ENCODE measurements at places on chromosomes 1 and 21.
A peak's percentile ranks its signal among the peaks of the same experiment; 100 is the strongest.

- no peak for DNase-seq
Observed at GRCh38 chr1:47761201-47761930, 235.8 kb downstream of the TRABD2B start.

- no peak for DNase-seq
Observed at GRCh38 chr1:248884632-248885295, 21.3 kb upstream of the PGBD2 start.

GRCh38 chr1:164726235-164726634, 167.3 kb downstream of the PBX1 start:
- DNase-seq: peak; percentile 96

DNA sequence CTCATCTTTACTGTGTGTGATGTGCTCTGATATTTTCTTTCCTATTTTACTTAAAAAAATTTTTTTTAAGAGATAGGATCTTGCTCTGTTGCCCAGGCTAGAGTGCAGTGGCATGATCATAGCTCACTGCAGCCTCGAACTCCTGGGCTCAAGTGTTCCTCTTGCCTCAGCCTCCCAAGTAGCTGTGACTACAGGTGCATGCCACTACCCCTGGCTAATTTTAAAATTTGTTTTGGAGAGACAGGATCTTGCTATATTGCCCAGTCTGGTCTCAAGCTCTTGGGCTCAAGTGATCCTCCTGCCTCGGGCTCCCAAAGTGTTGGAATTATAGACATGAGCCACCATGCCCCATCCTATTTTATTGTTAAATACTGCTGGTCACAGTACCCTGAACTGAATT, 67.4 kb downstream of the FOXD2 start:
- no peak for DNase-seq

GRCh38 chr1:58836408-58836807, 52.6 kb upstream of the JUN start:
- DNase-seq: no peak

DNA sequence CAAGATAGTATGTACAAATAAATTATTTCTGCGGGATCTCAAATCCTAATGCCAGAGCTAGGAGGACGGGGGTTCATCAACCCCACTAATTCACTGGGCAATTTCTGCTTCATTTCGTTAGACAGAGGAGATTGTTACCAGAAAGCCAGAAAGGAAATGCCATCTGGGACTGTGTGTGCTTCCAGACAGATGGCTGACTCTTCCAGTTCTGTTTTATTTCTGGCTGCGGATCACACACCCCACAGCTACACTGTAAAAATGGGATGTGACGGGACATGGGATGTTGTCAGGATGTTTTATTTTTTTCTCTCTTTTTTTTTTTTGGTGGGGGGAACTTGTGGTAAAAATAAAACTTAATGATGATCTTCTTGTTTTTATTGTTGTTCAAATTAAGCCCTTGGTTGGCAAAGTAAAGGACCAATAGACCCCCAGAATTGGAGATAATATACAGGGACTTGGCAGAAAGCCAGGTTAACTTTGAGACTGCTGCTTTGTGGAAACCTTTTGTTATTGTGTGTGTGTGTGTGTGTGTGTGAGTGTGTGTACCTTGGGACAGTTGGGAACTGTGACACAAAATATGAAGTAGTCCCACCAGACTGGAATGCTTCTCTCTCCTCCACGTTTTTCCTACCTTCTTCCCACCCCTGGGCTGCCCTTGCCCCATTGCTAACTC, 114.5 kb downstream of the NUF2 start:
- DNase-seq: no peak

GRCh38 chr1:224427346-224427745, 7.3 kb downstream of the WDR26 start:
- peak; percentile 89 for DNase-seq

DNA sequence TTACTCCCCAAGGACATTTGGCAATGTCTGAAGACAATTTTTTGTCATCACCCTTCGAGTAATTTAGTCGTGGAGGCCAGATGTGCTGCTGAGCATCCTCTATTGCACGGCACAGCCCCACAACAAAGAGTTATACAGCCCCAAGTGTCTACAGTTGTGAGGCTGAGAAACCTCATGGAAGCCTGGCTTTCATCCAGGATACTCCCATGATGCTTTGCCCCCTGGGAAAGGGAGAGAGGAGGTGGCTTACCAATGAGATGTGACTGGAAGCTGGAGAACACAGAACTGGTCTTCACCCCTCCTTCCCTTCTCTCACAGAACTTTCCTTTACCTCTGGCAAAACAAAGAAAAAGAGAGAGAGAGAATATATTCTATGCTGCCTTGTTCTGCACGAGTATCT, 150.9 kb upstream of the VAMP3 start:
- no peak for DNase-seq

DNA sequence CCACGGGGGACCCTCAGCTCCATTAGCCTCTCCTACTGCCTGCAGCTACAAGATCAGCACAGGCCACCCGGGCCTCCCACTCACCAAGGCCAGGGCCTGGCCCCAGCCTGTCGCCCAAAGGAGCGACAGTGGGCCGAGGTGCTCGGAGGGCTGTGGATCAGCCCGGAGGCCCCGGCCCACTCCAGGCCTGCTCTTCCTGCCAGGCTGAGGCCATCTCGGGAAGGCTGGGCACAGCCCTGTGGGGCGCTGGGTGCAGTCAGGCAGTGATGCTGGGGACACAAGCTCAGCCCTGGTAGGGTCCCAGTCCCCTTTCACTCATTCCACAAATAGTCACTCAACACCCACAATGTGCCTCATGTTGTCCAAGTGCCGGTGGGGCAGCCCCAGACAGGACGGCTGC, 58.8 kb downstream of the CASZ1 start:
- no peak for DNase-seq

GRCh38 chr1:55775007-55775406, 559.8 kb upstream of the USP24 start:
- DNase-seq: no peak

DNA sequence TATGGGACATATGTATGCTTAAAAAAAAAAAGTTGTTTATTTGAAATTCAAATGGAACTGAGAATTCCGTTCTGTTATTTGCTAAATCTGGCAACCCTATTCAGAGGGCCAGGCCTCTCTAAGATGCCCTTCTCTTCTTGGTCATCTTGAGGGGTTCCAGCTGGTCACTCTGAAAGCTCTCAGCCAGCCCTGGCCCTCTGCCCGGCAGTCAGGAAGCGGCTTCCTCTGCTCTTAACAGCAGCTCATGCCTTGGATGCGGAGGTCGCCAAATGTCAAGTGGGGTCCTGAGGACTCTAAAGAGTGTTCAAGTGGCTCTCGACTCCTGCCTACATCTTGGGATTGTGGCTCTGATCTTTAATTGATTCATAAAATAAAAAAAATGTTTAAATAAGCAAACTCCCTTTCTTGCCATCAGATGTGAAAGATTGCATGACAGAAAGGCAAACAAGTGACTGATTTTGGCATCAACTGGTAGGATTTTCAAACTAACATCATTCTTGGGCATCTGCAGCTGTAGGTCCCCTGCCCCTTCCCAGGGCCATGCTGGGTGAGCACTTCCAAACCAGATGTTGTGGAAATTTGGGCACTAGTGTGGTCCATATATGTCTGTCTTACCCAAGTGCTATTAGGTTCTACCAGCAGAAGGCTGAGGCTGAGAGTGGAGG, 130.8 kb downstream of the PRDM2 start:
- no peak for DNase-seq

GRCh38 chr1:33018112-33018511, 18.6 kb downstream of the AK2 start:
- DNase-seq: no peak

DNA sequence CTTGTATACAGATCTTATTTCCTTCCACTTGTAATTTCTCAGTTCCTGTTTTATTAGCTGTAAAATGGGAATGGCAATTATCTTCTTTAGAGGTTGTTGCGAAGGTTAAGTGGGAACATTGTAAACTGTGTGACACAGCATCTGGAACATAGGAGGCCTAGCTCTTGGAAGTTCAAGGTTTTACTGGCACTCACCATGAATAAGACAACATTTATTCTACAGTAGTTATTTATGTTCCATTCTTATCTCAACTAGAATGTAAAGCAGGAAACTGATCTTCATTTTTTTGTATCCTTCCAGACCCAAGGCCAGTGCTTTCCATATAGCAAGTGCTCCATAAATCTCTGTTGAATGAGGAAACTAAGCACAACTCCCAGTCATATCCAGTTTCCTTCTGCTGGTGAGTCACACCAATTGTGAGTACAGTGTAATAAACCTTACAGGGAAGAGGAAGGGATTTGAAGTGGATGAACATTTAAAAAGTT, 1.4 kb downstream of the BCL10 start:
- DNase-seq: peak; percentile 82

GRCh38 chr21:33371366-33371765, 31.8 kb upstream of the IFNGR2 start:
- DNase-seq: no peak

- DNase-seq: peak; percentile 29
Observed at GRCh38 chr1:97893844-97894243, 27.0 kb downstream of the DPYD start.

- no peak for DNase-seq
Observed at GRCh38 chr1:246768403-246769020, 44.3 kb downstream of the SCCPDH start.

DNA sequence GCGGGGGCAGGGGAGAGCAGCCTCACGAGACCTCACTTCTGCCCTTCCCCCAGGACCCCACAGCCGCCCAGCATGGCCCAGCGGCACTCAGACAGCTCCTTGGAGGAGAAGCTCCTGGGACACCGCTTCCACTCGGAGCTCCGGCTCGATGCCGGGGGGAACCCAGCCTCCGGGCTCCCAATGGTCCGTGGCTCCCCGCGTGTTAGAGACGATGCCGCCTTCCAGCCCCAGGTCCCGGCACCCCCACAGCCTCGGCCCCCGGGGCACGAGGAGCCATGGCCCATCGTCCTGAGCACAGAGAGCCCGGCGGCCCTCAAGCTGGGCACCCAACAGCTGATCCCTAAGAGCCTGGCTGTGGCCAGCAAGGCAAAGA, 8.5 kb downstream of the ARHGEF16 start:
- no peak for DNase-seq

- peak; percentile 54 for DNase-seq
Observed at GRCh38 chr1:91731815-91732214, 154.1 kb downstream of the TGFBR3 start.

DNA sequence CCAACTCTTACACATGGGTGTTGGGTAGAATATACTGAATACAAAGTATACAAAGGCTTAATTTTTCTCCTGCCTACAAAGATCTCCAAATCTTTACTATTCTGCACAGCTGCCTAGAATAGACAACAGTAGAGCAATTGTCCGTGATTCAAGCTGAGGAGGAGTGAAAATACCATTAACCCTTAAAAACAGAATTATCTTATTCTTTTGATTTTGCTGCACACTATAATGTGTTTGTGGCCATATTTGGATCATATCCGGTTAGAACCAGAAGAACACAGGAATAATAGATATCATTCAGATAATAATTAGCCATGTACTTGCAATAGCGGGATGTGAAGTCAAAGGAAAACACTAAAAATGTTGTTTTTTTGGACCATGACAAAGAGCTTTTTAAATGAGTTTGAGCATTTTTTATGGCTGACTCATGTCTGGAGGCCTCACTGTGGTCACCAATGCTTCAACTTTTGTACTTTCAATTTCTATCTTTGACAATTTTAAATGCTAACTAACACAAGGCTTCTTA, 197.6 kb upstream of the FOXD3 start:
- peak; percentile 89 for DNase-seq

DNA sequence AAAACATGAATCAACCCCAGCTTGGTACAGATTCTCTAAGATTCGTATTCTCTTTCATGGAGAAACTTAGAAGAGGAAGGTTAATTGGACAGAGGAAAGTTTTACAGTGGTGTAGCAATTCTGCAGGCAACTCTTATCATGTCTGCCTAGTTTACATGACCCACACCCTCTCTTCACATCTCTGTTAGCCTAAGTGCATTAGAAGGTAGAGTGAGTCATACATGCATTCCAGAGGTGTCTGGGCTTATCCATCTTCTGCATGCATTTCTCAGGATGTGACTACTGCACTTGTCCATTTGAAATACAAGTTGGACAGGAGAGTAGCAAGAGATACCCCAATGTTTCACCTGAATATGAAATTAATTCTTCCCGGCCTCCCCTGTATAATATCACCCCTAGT, 578.4 kb upstream of the NCAM2 start:
- DNase-seq: no peak

GRCh38 chr1:243354511-243355153, 98.8 kb downstream of the SDCCAG8 start:
- DNase-seq: no peak

- DNase-seq: no peak
Observed at GRCh38 chr21:34728479-34728878, 59.7 kb downstream of the CLIC6 start.

GRCh38 chr1:171717062-171717718, 24.7 kb downstream of the VAMP4 start:
- no peak for DNase-seq

DNA sequence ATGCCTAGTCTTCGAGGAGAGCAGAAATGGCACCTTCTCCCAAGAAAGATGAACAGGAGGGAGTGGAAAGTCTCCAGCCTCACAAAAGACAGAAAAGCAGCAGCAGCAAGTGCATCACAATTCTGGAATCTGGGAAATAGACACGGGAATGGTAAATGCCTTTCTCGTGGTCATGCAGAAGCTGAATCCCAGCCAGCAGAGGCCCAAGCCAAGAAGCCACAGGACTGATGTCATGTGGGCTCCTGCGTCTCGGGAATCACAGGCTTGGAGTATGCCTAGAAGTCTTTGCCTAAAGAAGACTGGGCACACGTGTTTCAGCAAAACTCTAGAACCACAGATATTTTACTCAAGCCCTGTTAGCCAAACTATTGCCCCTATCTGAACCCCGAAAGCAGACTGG, 260.3 kb upstream of the PLD5 start:
- DNase-seq: no peak

DNA sequence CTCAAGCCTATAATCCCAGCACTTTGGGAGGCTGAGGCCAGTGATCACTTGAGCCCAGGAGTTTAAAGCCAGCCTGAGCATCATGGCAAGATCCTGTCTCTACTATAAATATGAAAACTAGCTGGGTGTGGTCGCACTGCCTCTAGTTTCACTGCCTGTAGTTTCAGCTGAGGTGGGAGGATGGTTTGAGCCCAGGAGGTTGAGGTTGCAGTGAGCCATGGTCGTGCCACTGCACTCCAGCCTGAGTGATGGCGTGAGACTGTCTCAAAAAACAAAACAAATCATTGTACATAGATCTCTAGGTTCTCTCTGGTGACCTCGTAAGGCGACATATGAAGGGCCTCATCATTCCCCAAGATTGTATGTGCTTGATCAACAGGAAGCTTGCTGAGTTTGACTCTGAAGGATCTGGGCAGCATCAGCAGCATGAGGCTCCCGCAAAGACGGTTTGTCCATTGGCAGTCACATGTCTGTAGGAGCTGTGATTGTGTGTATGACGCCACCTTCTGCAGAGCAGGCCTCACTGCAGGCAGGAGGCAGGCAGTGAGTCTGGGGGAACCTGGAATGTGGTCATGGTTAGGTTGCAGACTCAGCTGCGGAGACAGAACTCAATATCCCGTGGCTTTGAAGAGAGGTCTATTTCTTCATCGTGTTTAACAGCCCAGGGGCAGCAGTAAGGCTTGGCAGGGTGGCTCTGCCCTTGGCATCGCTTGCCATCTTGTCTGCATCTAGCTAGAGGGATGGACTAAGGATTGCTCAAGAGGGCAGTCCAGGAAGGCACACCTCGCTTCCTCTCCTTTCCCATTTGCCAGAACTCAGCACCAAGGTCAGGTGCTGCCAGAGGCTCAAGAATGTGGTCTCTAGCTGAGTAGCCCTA, 14.0 kb downstream of the ATP5PO start:
- DNase-seq: peak; percentile 70

- peak; percentile 15 for DNase-seq
Observed at GRCh38 chr21:31473685-31474345, 129.8 kb upstream of the TIAM1 start.

- DNase-seq: peak; percentile 68
Observed at GRCh38 chr1:193104502-193104906, 710 bp downstream of the GLRX2 start.

All from fibroblast of skin of back (primary cell).